Vagina (tissue), 2 donors: ENCODE measurements at places on chromosomes 7 and 10. TPM values are rescaled to one million over a fixed set of nuclear protein-coding genes. Genes with fewer than 3 reads are reported as not detected.

DNA sequence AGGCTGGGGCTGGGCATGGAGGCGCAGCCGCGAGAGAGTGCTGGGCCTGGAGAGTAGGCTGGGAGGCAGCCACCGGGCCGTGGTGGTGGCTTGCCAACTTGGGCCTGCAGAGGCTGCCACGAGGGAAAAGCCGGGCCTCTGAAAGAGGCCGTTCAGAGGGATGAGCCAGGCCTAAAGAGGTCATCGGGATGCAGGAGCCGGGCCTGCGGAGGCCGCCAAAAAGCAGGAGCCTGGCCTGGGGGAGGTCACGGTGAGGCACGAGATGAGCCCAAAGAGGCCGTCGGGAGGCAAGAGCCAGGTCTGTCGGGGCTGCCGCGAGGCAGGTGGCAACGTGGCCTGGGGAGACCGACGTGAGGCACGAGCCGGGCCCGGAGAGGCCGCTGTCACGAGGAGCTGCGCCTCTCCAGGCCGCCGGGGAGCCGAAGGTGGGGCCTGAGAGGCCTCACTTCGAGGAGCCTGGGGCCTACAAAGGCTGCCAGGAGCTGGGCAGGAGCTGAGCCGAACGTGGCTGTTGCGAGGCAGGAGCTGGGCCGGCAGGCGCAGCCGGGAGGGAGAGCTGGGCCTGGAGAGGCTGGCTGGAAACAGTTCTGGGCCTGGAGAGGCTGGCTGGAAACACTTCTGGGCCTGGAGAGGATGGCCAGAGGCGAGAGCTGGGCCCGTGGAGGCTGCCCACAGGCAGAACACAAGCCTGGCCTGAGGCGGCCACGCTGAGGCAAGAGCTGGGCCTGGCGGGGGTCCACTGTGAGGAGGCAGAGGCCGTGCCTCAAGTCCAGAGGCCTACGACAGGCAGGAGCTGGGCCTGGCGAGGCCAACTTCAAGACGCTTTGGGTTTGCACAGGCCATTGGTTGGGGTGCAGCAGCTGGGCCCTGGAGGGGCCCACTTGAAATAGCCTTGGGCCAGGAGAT, 24.6 kb downstream of the MDH2 start:
- DNase-seq, result no peak

Gene CXCL12
- 112 TPM for total RNA-seq

DNA sequence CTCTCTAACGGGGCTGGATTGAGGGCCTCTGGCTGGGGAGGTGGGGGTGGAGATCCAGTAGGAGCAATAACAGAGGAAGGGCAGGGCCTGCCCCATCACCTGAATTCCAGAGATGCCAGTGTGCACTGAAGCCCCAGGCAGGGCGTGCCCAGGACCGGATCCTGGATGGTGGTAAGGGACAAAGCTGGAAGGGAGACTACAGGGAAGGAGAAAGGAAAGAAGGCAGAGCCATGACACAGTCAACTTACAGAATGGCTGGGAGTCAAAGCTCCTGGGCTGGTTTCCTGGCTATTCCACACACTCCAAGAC, 666 bp downstream of the TMEM139 start:
- no peak for DNase-seq

- DNase-seq, result peak; percentile 95
Observed at GRCh38 chr7:73850781-73851207, 8.5 kb upstream of the METTL27 start.
